ENCODE measurements at places on chromosomes 2 and 18. TPM values are rescaled to one million over a fixed set of nuclear protein-coding genes. Genes with fewer than 3 reads are reported as not detected.

CFC1 gene
- not detected for total RNA-seq

HRH4 gene
- not detected for total RNA-seq

CCDC74A gene
- total RNA-seq: 17.0 TPM

TUBB8B gene
- total RNA-seq: not detected

ARHGAP28 gene
- 0.02 TPM for total RNA-seq

CLEC4F gene
- not detected for total RNA-seq

PTMA gene
- 1,538 TPM for total RNA-seq

HOXD12 gene
- total RNA-seq: not detected

SOWAHC gene
- 10.3 TPM for total RNA-seq

SULT1C2 gene
- 0.59 TPM for total RNA-seq

CCDC85A gene
- 0.26 TPM for total RNA-seq

NXPH2 gene
- not detected for total RNA-seq

SLC4A3 gene
- 3.0 TPM for total RNA-seq

EIPR1 gene
- 39.0 TPM for total RNA-seq

COLEC11 gene
- 0.70 TPM for total RNA-seq

MTIF2 gene
- total RNA-seq: 39.5 TPM

FSIP2 gene
- not detected for total RNA-seq

EHD3 gene
- 7.3 TPM for total RNA-seq

BCL2 gene
- 0.53 TPM for total RNA-seq

C18orf32 gene
- 22.0 TPM for total RNA-seq

ABCG5 gene
- not detected for total RNA-seq

TRIM43 gene
- not detected for total RNA-seq

CABLES1 gene
- total RNA-seq: 13.0 TPM

KYNU gene
- total RNA-seq: 285 TPM

RBM45 gene
- total RNA-seq: 12.7 TPM

MREG gene
- 4.9 TPM for total RNA-seq

WIPF1 gene
- 25.2 TPM for total RNA-seq

TPO gene
- not detected for total RNA-seq

MGAT5 gene
- 17.7 TPM for total RNA-seq

SLC30A3 gene
- 2.1 TPM for total RNA-seq

IL1B gene
- 0.15 TPM for total RNA-seq

C2orf42 gene
- total RNA-seq: 7.8 TPM

SERPINB5 gene
- 0.11 TPM for total RNA-seq

CD8A gene
- 0.60 TPM for total RNA-seq

AMER3 gene
- total RNA-seq: not detected

ECEL1 gene
- total RNA-seq: 0.19 TPM

TWSG1 gene
- total RNA-seq: 18.6 TPM

CCDC150 gene
- total RNA-seq: 8.2 TPM

MRPL19 gene
- total RNA-seq: 65.1 TPM

PAX3 gene
- not detected for total RNA-seq

SESTD1 gene
- 16.3 TPM for total RNA-seq

STPG4 gene
- total RNA-seq: not detected

FOXI3 gene
- not detected for total RNA-seq

ATP6V1C2 gene
- total RNA-seq: 0.25 TPM

FZD7 gene
- total RNA-seq: 6.4 TPM

SERPINB12 gene
- total RNA-seq: not detected

POTEJ gene
- total RNA-seq: not detected

VIT gene
- total RNA-seq: not detected

IL36G gene
- total RNA-seq: not detected

GBX2 gene
- 1.0 TPM for total RNA-seq

OTOS gene
- total RNA-seq: not detected

ACMSD gene
- not detected for total RNA-seq

OTOF gene
- total RNA-seq: 0.10 TPM

Measured in A549 treated with Mapracorat at 1 μM for 4 hours (cell line).